Common myeloid progenitor, CD34-positive (primary cell): ENCODE measurements at places on chromosomes 5 and 9.

DNA sequence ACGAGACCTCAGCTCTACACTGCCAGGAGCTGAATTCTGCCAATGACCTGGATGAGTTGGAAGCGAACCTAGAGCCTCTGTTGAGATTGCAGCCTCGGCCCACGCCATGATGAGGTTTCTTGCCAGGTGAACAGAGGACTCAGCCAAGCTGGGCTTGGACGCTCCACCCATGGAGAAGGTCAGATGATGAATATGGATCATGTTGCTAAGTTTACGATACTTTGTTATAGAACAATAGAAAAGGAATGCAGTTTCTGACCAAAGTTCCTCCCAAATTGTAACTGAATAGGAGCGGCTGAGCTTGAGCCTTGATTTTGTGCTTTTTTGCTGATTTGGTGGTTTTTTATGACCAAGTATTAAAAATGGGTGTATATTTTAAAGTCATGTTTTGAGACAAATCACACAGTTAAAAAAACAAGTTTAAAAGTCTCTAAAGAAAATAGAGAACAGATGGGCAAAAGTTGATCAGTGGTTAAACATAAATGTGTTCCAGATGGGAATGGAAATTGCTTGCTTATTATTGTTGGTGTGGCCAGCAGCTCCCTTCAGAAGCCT is 32.9 kb downstream of the ROPN1L start:
- no peak for DNase-seq
- no peaks in the 10 kb centered on the region for H3K4me1 ChIP-seq
- H3K27ac ChIP-seq, result no peak overlapping the region
- no peaks in the 10 kb centered on the region for H3K27me3 ChIP-seq
- H3K4me3 ChIP-seq, result no peak overlapping the region

- H3K27ac ChIP-seq, result no peak overlapping the region
- H3K36me3 ChIP-seq, result no peaks in the 10 kb centered on the region
- H3K4me3 ChIP-seq, result no peak overlapping the region
Measured at GRCh38 chr5:58394339-58394738, 65.5 kb downstream of the PLK2 start.

GRCh38 chr9:72960446-72960845 is 7.6 kb upstream of the ALDH1A1 start:
- no peaks in the 10 kb centered on the region for H3K36me3 ChIP-seq
- H3K27ac ChIP-seq, result no peak overlapping the region
- H3K4me3 ChIP-seq, result no peak overlapping the region
- H3K4me1 ChIP-seq, result no peaks in the 10 kb centered on the region

- peak overlapping the region; percentile 43 for H3K4me3 ChIP-seq
- H3K4me1 ChIP-seq, result no peaks in the 10 kb centered on the region
- no peak overlapping the region for H3K27ac ChIP-seq
- peak; percentile 36 for DNase-seq
- no peaks in the 10 kb centered on the region for H3K36me3 ChIP-seq
Measured at GRCh38 chr5:161547738-161548486, 1.4 kb upstream of the GABRB2 start.

DNA sequence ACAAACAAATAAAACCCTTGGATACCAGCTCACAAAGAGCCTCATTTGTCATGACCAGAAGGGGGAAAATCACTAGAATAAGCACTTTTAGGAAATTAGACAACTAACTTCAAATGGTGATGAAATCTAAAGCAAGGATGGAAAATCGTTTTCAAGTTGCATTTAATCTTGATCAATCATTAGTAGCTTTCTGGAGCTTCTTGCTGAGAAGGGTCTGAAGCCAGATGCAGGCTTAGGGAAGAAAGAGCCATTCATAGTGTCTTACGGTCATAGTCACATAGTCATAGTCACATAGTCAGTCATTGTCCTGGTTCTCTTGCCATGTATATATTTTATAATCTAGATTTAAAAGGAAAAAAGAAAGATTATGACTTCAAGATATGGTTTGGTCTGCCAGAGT is 610.5 kb downstream of the ACTL7B start:
- no peak overlapping the region for H3K27ac ChIP-seq
- no peaks in the 10 kb centered on the region for H3K4me1 ChIP-seq
- no peak for DNase-seq
- no peaks in the 10 kb centered on the region for H3K27me3 ChIP-seq

- no peak overlapping the region for H3K27ac ChIP-seq
- DNase-seq, result no peak
- H3K36me3 ChIP-seq, result no peaks in the 10 kb centered on the region
- no peaks in the 10 kb centered on the region for H3K27me3 ChIP-seq
Measured at GRCh38 chr9:35518225-35518821, 28.4 kb downstream of the RUSC2 start.

GRCh38 chr5:181127907-181128626 is 2.9 kb downstream of the OR2V1 start:
- H3K27ac ChIP-seq, result no peak overlapping the region
- no peak overlapping the region for H3K4me3 ChIP-seq
- DNase-seq, result no peak
- no peaks in the 10 kb centered on the region for H3K27me3 ChIP-seq

- H3K4me1 ChIP-seq, result no peaks in the 10 kb centered on the region
- no peaks in the 10 kb centered on the region for H3K27me3 ChIP-seq
- H3K4me3 ChIP-seq, result no peak overlapping the region
- H3K36me3 ChIP-seq, result no peaks in the 10 kb centered on the region
Measured at GRCh38 chr9:18926513-18926912, 106.5 kb downstream of the SAXO1 start.

DNA sequence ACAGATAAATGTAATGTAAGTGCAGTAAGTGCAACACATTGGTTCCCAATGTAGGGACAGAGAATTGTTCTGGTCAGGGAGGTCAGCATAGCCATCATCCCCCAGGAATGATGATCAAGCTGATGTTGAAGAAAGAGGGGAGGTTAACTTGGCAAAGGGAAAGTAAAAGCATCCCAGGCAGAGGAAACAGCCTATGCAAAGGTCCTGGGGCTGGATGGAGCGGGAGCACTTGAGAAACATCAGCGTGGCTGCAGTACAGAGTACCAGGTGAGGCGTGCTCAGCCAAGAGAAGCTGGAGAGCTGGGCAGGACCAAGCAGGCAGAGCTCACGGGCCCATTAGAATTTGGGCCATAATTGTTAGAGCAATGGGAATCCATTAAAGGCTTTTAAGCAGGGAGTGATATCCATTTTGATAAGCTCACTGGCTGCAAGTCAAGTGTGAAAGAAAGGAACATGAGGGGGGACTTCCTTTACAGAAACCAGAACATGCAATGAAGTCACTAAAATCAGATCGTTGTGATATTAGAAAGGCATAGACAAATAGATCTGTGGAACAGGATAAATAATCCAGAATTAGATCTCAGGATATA is 50.1 kb upstream of the HAND1 start:
- H3K4me1 ChIP-seq, result no peaks in the 10 kb centered on the region
- DNase-seq, result no peak
- H3K36me3 ChIP-seq, result no peaks in the 10 kb centered on the region
- H3K27ac ChIP-seq, result no peak overlapping the region

- H3K36me3 ChIP-seq, result no peaks in the 10 kb centered on the region
- no peaks in the 10 kb centered on the region for H3K27me3 ChIP-seq
- no peak overlapping the region for H3K27ac ChIP-seq
- H3K4me3 ChIP-seq, result no peak overlapping the region
Measured at GRCh38 chr5:6820851-6821479, 107.7 kb downstream of the TENT4A start.

- no peaks in the 10 kb centered on the region for H3K36me3 ChIP-seq
- peak; percentile 25 for DNase-seq
- no peaks in the 10 kb centered on the region for H3K4me1 ChIP-seq
Measured at GRCh38 chr5:86968301-86968753, 299.4 kb upstream of the RASA1 start.

DNA sequence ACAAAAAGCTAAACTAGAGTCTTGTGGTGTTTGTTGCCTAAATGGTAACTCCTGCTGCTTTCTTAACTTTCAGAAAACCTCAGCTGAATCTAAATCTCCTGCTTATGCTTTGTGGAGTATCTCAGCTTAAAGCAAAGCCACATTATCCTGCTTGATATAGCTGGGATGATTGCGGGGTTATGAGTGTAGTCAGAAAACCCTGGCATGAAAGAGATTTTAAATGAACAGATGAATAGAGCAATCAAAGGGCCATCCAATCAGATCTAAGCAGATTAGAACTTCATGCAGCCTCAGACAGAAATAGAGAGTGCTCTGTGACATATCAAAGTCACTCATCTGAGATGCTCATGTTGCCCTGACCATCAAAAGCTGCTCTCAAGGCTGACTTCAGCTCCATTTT is 305.5 kb downstream of the DMRT2 start:
- DNase-seq, result no peak
- H3K4me1 ChIP-seq, result no peaks in the 10 kb centered on the region
- H3K27ac ChIP-seq, result no peak overlapping the region
- no peaks in the 10 kb centered on the region for H3K36me3 ChIP-seq
- no peaks in the 10 kb centered on the region for H3K27me3 ChIP-seq

GRCh38 chr5:28397502-28397941 is 1359.1 kb upstream of the CDH9 start:
- no peak overlapping the region for H3K4me3 ChIP-seq
- H3K4me1 ChIP-seq, result no peaks in the 10 kb centered on the region
- no peaks in the 10 kb centered on the region for H3K27me3 ChIP-seq
- no peak for DNase-seq

- DNase-seq, result peak; percentile 76
- H3K4me3 ChIP-seq, result no peak overlapping the region
- peaks cover 2% of the 10 kb centered on the region for H3K4me1 ChIP-seq
- no peak overlapping the region for H3K27ac ChIP-seq
- no peaks in the 10 kb centered on the region for H3K27me3 ChIP-seq
Measured at GRCh38 chr5:32276173-32276853, 36.4 kb downstream of the MTMR12 start.

GRCh38 chr9:100350188-100350587 is 2.6 kb downstream of the TEX10 start:
- H3K27ac ChIP-seq, result no peak overlapping the region
- DNase-seq, result no peak
- H3K27me3 ChIP-seq, result no peaks in the 10 kb centered on the region
- peak overlapping the region; percentile 55 for H3K4me3 ChIP-seq
- H3K4me1 ChIP-seq, result peaks cover 18% of the 10 kb centered on the region

DNA sequence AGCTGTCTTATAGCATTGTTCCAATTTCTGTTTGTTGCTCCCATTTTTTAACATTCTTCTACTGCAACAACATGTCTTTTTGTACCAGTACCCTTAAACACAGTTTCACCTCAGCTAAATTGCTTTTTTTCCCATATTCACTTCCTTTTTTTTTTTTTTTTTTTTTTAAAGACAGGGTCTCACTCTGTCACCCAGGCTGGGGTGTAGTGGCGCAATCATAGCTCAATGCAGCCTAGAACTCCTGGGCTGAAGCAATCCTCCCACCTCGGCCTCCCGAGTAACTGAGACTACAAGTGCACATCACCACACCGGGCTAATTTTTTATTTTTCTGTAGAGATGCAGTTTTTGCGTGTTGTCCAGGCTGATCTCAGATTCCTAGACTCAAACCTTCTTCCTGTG is 161.3 kb downstream of the NIPBL start:
- H3K4me1 ChIP-seq, result no peaks in the 10 kb centered on the region
- H3K27ac ChIP-seq, result no peak overlapping the region
- H3K27me3 ChIP-seq, result no peaks in the 10 kb centered on the region
- no peak for DNase-seq
- no peak overlapping the region for H3K4me3 ChIP-seq

DNA sequence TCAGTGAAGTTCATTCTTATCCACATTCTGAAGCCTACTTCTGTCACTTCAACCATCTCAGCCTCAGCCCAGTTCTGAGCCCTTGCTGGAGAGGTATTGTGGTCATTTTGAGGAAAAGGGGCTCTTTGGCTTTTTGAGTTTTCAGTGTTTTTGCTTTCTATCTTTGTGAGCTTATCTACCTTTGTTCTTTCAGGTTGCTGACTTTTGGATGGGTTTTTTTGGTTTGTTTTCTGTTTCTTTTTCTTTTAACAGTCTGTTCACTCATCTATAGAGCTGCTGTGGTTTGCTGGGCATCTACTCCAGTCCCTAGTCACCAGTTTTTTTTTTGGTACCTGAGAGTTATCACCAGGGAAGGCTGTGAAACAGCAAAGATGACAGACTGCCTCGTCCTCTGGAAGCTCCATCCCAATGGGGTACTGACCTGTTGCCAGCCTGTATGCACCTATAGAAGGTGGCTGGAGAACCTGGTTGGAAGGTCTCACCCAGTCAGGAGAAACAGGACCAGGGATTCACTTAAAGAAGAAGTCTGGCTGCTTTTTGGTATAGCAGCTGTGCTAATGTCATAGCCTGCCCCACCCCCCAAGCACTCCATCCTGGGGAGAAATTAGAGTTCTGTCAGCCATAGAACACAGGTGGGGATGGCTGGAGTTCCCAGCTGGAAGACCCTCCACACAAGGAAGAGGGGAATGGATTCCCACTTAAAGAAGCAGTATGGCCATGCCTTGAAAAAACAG is 138.6 kb upstream of the TSLP start:
- no peaks in the 10 kb centered on the region for H3K4me1 ChIP-seq
- DNase-seq, result no peak
- no peak overlapping the region for H3K27ac ChIP-seq
- no peaks in the 10 kb centered on the region for H3K36me3 ChIP-seq
- H3K27me3 ChIP-seq, result no peaks in the 10 kb centered on the region
- H3K4me3 ChIP-seq, result no peak overlapping the region

GRCh38 chr9:111799915-111800526 is 5.3 kb upstream of the SHOC1 start:
- DNase-seq, result no peak
- H3K27me3 ChIP-seq, result no peaks in the 10 kb centered on the region
- H3K36me3 ChIP-seq, result no peaks in the 10 kb centered on the region

GRCh38 chr9:136566901-136567300 is 21.1 kb upstream of the NOTCH1 start:
- H3K4me3 ChIP-seq, result no peak overlapping the region
- no peak overlapping the region for H3K27ac ChIP-seq
- H3K36me3 ChIP-seq, result no peaks in the 10 kb centered on the region
- peaks cover 30% of the 10 kb centered on the region for H3K4me1 ChIP-seq
- DNase-seq, result no peak

GRCh38 chr5:76642390-76643040 is 19.3 kb upstream of the F2RL2 start:
- peaks cover 65% of the 10 kb centered on the region for H3K36me3 ChIP-seq
- H3K27me3 ChIP-seq, result no peaks in the 10 kb centered on the region
- peaks cover 11% of the 10 kb centered on the region for H3K4me1 ChIP-seq
- DNase-seq, result no peak
- peak overlapping the region; percentile 31 for H3K27ac ChIP-seq
- H3K4me3 ChIP-seq, result no peak overlapping the region

GRCh38 chr5:159005062-159005461 is 94.7 kb downstream of the EBF1 start:
- H3K4me1 ChIP-seq, result peaks cover 9% of the 10 kb centered on the region
- no peak for DNase-seq
- H3K27ac ChIP-seq, result no peak overlapping the region
- no peaks in the 10 kb centered on the region for H3K27me3 ChIP-seq
- no peaks in the 10 kb centered on the region for H3K36me3 ChIP-seq
- no peak overlapping the region for H3K4me3 ChIP-seq

- no peak overlapping the region for H3K4me3 ChIP-seq
- H3K36me3 ChIP-seq, result no peaks in the 10 kb centered on the region
- no peak overlapping the region for H3K27ac ChIP-seq
- H3K4me1 ChIP-seq, result no peaks in the 10 kb centered on the region
Measured at GRCh38 chr5:160747987-160748386, 104.0 kb downstream of the ATP10B start.
